ENCODE measurements at places on chromosomes 7 and 10.
A peak's percentile ranks its signal among the peaks of the same experiment; 100 is the strongest.

DNA sequence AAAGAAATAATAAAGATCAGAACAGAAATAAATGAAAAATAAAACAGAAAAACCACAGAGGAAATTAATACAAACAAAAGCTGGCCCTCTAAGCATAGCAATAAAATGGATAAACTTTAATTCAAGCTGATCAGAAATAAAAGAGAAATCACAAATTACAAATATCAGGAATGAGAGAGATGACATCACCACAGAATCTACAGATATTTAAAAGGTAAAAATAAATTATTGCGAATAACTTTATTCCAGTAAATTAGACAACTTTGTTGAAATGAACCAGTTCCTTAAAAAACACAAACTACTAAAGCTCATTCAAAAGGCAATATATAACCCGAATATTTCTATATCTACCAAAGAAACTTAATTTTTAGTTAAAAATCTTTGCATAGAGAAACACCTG lies 131.7 kb downstream of the PPP1R3A start:
- no peak for DNase-seq

DNA sequence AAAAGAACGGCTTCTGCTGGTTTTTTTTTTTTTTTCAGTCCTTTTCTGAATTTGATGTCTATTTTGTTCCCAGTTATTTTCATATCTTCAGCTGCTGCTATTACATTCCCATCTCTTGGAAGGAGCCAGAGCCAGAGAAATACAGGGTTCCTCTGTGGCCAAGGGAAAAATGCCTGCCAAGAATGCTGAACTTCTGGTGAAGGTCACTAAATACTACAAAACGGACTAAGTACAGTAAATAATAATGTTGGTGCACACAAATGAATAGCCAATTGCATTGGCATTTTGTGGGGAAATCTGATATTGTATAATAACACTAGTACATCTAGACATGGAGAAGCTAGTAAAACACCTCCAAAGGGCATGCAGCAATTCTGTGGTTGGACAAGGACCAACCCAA lies 56.3 kb upstream of the ZEB1 start:
- DNase-seq: peak; percentile 71

DNA sequence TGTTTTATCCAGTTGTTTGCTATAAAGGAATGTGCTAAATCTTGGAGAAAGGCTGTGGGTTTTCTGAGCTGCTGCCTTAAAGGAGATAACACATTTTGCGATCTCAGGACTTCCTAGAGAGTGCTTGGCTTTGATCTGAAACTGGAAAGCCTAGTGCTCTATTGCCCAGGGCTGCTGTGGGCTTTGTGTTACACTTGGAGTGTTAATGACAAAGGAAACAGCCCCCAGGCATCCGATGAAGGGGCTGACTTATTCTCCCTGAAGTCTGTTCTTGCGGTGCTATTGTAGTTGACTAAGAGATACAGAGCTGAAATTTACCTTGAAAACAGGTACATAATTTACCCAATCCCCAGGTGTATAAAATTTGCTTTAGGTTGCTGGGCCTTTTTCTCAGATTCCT lies 74.5 kb downstream of the SND1 start:
- DNase-seq: no peak

GRCh38 chr10:112966194-112966855 lies 16.3 kb downstream of the TCF7L2 start:
- no peak for DNase-seq

DNA sequence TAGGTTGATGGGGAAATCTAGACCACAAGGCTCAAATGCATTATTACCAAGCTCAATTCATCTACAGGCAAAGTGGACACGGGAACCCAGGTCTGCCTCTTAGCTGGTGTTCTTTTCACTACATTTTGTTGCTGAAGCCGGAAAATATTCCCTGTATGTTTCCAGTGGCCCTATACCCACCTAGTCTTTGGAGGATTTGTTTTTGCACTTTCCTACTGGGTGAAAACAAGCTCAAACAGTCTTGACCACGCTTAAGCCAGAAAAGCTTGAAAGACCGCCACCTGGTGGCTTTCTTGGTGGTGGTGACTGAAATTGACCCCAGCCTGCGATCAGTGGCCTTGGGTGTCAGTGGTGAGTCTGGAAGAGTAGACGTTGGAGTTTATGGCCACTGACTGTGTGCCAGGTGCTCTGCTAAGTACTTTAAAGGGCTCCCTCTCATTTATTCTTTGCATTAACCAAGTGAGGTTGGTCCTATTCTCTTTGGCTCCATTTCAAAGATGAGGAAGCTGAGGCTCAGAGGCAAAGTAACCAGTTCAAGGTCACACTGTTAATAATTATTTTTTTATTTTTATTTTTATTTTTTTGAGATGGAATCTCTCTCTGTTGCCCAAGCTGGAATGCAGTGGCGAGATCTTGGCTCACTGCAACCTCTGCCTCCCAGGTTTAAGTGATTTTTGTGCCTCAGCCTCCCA lies 11.1 kb upstream of the CRTAC1 start:
- DNase-seq: peak; percentile 14

- peak; percentile 76 for DNase-seq
These were observed 68.8 kb downstream of the KIAA1217 start for GRCh38 chr10:24277771-24278170.

DNA sequence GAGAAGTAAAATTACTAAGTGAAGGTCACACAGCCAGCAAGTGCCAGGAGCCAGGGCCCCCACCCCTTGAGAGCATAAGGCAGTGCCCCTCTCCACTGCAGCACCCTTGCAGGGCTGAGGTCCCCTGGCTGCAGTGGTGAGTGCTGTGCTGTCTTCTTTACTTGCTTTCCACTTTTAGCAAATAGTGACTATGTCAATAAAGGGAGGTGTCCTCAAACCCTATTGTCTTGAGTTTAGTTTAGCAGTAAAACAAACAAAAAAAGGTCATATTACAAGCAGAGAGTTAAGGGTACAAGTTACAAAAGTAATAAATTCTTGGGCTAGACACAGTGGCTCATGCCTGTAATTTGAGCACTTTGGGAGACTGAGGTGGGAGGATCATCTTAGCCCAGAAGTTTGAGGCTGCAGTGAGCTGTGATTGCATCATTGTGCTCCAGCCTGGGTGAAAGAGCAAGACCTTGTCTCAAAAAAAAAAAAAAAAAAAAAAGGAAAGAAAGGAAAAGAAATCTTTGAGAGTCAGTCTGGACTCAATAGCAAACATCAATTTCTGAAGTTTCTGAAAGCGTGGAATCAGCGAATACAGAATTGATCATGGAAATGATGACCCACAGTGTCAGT lies 39.0 kb upstream of the KIF5B start:
- DNase-seq: no peak

GRCh38 chr10:30433306-30433729 lies 666 bp upstream of the MAP3K8 start:
- DNase-seq: peak; percentile 67

- DNase-seq: no peak
These were observed 179.8 kb upstream of the PDE1C start for GRCh38 chr7:32250003-32250402.

DNA sequence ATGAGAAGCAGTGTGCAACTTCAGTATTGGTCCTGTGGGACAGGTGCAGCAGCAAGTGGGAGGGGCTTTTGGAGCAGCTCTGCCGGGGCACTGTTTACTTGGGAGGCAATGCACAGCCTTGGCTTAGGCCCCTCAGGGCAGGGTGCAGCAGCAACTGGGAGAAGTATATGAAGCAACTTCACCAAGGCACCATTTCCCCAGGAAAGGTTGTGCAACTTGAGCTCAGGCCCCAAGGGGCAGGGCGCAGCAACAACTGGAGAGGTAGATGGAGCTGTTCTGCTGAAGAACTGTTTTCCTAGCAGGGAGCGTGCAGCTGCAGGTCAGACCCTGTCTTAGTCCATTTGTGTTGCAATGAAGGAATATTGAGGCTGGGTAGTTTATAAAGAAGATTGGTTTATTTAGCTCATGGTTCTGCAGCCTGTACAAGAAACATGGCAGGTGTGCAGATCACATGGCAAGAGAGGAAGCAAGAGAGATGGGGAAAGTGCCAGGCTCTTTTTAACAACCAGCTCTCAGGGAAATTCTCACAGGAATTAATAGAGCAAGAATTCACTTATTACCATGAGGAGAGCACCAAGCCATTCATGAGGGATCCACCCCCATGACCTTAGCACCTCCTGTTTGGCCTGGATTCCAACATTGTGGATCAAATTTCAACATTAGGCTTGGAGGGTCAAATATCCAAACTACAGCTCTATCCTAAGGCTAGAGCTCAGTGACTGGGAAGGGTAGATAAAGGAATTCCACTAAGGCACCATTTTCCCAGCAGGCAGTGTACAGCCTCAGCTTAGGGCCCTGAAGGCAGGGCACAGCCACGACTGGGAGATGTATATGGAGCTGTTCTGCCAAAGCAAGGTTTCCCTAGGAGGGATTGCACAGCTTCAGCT lies 10.9 kb downstream of the GPR141 start:
- DNase-seq: no peak

- peak; percentile 27 for DNase-seq
These were observed 12.7 kb downstream of the CHN2 start for GRCh38 chr7:29207162-29207801.

DNA sequence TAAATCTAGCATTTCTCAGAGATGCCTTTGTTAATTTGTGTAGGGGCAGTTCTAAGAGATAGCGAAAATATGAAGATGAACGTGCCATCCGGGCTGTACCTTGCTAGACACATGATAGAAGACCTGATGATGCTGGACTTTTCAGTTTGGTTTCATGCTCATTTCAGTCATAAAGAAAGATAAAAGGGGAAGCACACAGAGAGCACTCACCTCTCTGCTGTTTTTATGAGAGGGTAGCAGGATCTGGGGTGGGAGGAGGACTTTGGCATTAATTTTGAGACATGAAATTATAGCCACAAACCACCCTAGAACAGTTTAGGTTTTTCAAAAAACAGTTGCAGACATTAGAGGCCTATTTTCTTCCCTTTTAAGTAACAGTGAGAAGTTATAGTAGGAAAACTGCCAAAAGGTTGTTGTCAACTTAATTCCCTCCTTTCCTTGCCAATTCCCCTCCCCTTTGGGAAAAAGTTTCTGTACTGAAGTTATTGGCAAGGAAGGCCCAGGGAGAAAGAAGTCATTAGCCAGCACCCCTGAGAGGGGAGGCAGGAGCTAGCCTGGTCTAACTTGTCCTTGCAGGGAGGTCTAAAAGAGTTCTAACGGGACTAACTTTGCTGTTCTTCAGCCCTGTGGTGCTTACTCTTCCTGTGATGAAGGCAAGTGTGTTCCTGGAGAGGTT lies 2.6 kb downstream of the ST7 start:
- peak; percentile 41 for DNase-seq

DNA sequence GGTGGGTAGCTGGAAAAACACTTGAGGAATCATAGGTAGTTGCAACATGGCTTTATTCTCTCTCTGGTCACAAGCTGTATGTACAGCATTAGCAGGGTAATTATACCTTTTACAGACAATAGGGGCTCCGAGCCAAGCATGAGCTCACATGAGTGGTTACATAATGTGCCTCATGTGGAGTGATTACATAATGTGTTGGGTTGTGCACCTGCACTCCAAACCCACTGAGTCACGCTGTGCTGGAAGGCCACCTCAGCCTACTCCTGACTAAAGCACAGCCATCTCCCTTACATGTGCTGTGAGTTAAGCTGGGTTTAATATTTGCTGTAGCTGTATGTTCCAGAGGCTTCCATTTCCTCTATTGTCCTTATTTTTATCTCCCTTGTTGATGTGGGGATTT lies 348.7 kb upstream of the SEMA3C start:
- DNase-seq: peak; percentile 81

DNA sequence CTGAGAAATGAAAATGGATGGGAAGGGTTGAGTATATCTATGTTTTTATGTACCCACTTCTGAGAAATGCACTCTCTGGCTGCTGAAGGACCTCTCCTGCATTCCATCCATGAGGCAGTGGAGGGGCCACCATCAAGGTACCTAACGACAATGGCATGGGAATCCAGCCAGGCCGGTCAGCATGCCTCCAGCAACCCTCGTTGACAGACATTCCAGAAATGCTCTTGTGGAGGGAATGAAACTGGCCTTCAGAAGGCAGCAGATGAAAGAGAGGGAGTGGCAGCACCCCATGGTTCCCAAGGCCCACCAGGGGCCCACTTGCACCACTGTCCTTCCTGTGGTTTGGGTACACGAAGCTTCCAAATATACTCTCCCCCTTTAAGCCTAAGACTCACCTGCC lies 269.0 kb downstream of the ARHGAP12 start:
- DNase-seq: no peak

GRCh38 chr10:132493246-132493755 lies 44.3 kb upstream of the INPP5A start:
- no peak for DNase-seq

- no peak for DNase-seq
These were observed 152.4 kb downstream of the RNF133 start for GRCh38 chr7:122546496-122546895.

DNA sequence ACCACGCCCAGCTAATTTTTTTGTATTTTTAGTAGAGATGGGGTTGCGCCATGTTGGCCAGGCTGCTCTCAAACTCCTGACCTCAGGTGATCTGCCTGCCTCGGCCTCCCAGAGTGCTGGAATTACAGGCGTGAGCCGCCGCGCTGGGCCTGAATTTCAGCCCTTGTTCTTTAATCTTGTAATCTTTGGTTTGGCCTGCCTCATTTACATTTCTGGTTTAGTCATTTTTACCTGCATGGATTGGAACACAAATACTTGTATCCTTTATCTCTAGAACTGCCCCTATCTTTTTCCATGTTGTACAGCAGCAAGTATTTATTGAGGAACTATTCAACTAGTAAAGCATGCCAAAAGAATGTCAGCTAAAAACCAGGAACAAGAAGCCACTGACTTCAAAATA lies 195.6 kb upstream of the FRMD4A start:
- DNase-seq: no peak

GRCh38 chr7:26667514-26668133 lies 196.8 kb downstream of the SKAP2 start:
- DNase-seq: peak; percentile 75

DNA sequence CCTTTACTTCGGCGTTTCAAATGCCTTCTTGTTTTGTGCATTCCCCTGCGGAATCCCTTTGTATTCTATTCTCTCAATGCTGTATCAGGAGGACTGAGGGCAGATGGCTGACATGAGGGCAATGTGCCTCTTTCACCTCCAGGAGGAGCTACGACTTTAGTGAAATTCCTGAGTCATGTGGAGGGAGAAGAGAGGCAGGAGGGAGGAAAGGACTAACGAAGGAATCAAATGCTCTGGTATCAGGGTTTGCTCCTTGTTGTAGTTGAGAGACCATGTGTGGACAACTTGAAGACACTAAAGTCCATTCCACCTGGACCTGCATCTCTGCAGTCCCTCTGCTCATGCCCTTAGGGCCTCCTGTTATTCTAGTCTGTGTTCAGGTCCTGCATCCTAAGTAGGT lies 40.2 kb upstream of the PRSS58 start:
- no peak for DNase-seq

DNA sequence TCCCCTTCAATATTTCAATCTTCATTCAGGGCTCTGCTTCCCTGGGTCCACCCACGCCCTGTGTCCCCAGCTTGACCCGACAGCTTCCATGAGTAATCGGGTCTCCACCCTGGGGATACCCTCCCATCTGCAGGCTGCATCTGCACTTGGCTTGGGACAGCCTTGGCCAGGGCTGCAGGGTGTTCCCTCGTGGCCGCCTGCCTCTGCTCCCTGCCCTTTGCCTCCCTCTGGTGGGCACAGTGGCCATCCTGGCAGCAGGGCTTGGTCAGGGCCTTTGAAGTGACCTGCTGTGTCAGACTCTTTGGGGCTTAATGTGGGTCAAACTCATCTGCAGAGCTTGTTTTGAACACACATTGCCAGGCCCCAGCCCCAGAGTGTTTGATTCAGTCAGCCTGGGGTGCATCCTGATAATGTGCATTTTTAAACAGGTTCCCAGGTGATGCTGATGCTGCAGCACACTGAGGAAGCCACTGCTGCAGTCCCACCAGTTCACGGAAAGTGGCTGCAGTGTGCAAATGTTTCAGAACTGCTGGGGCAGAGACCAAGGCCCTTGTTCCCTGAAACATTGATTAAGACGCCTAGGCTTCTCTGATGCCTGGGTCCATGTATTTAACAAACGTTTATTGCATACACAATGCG lies 80.7 kb upstream of the SEC61G start:
- DNase-seq: peak; percentile 37

All from astrocyte (in vitro differentiated cells and primary cell).